ENCODE measurements at places on chromosomes 3 and 15. TPM values are rescaled to one million over a fixed set of nuclear protein-coding genes. Genes with fewer than 3 reads are reported as not detected.

The IL1RAP gene
- 1.8 TPM for total RNA-seq

The ACTC1 gene
- total RNA-seq: 0.16 TPM

The SLCO2A1 gene
- total RNA-seq: not detected

The MAGI1 gene
- total RNA-seq: 11.3 TPM

The ZNF662 gene
- total RNA-seq: 1.3 TPM

The SUSD5 gene
- 5.7 TPM for total RNA-seq

The MME gene
- total RNA-seq: 81.5 TPM

The CCNB2 gene
- total RNA-seq: 4.6 TPM

The KCNH8 gene
- total RNA-seq: not detected

The SLC9C1 gene
- total RNA-seq: not detected

The CRTC3 gene
- 10.4 TPM for total RNA-seq

The GOLGA8G gene
- total RNA-seq: not detected

The KCNAB1 gene
- total RNA-seq: under 0.01 TPM

The CACNA2D3 gene
- total RNA-seq: not detected

The PARP16 gene
- total RNA-seq: 2.0 TPM

The NR1I2 gene
- under 0.01 TPM for total RNA-seq

The VEPH1 gene
- total RNA-seq: 24.0 TPM

Data from bronchial smooth muscle cell (primary cell).